C1 segment of cervical spinal cord (tissue), 14 donors: ENCODE measurements at places on chromosomes 2 and 18.
A peak's percentile ranks its signal among the peaks of the same experiment; 100 is the strongest.

DNA sequence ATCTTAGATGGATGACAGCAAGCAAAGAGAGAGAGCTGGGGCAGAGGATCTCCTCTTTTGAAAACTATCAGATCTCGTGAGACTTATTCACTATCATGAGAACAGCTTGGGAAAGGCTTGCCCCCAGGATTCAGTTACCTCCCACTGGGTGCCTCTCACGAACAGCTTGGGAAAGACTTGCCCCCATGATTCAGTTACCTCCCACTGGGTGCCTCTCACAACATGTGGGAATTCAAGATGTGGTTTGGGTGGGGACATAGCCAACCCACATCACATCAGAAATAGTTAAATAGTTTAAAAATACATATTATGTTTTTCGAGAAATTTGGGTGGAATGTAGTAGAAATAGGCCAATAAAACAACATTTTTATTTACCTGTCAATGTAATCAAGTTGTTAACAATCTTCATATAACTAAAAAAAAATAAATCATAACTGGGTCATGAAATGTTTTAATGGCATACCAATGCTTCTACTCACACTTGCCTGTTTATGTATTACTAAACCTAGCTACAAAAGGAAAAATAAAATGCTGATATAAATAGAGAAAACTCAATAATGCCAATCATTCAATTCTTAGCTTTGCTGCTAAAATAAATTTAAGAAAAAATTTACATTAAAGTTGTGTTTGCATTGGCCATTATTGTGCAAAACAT, 608.9 kb downstream of the SUCLG1 start:
- DNase-seq, result no peak

GRCh38 chr2:219309278-219309677, at the start of gene PTPRN:
Gene PTPRN (minus strand): TSS chr2:219309401. CDS start chr2:219309332, 69 bp downstream.
- no peak for DNase-seq

DNA sequence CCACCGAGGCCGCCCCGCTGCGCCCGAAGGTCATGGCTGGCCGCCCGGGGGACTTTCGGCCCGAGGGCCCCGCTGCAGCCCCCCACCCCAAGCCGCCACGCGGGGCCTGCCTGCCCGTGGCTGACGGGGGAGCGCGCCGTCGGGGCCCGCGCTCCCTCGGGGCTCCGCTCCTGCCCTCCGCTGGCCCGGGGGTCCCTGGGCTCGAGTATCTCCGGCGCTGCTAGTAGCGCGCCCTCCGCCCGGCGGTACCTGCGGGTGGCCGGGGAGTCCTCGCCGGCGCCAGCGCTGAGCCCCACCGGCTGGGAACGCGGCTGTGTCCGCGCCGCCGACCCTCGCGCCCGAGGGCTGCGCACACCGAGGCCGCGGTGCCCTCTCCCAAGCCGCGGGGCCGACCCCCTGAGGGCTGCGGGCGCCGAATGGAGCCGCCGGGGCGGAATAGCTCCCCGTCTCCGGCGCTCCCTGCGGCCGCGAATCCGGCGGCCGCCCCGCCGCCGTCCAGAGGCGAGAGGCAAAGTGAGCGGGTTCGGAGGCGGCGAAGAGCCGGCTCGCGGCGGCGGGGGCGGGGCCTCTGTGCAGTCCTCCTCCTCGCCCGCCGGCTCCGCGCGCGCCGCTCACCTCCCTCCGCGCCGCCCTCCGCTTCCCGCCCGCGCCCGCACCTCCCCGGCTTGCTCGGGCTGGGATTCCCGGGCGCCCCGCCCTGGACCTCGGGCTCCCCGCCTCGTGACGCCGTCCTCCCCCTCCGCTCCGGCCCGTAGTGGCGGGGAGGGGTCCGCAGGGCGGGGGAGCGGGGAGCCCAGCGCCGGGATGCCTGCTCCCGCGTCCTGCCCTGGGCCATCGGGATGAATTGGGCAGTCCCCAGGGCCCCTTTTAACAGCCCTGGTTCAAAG, at the start of gene KCNG3:
TSS of gene KCNG3 (minus strand) at position 515 of the 887 bp plus-strand sequence. CDS start at position 34, 481 bp downstream.
- no peak for DNase-seq

GRCh38 chr2:53768242-53768542, 588 bp downstream of the CHAC2 start:
- DNase-seq, result no peak

DNA sequence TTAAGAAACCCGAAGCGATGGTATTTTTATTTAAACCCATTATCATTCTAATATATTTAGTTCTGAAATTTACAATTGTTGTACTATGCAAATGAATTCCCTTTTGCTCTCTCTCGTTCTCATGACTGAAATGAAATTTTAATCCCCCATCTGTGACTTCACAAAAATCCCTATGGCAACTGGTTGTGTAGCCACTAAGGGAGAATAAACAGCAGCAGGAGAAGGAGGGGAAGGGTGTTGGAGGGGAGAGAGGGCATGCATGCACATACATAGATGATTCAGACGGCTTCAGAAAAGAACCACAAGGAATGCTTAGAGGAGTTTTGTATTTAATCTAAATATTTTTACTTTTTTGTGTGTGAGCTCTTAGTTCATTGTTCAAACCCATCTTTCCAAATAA, 36.8 kb downstream of the CPS1 start:
- DNase-seq, result no peak

DNA sequence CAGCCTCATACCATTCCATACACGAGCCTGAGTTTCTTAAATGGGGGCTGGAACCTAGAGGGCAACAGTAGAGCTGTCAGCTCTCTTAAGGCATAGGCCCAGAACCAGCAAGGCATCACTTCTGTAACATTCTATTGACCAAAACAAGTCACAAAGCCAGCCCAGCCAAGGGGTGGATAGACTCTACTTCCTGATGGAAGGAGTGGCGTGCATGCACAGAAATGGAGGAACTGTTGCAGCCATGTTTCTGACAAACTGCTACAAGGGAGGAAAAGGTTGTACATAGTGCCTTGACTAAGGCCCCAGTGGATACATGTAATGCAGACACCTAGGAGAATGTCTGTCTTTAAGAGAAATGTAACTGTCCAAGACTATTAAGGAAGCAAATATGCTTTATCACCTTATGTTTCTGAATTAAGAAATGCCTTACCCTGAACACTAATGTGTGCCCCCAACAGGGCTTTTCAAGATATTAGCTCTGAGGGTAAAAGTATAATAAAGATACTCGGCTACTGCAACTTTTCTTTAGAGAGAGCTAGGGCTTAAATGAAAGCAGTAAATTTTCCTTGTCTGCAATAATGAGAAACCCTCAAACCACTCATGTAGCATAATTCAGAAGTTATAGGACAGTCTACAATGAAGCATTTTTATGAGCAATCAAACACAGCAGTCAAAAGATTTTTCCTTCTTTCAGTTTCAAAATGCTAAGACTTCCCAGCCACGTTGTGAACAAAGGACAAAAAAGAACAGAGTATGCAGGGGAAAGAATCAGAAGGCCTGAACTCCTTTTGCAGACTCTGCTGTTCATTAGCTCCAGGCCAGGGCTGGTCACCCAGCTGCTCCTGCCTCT, 35.1 kb upstream of the CDC42EP3 start:
- DNase-seq, result no peak

GRCh38 chr2:239724194-239724849, 300.8 kb downstream of the NDUFA10 start:
- DNase-seq, result peak; percentile 20

- no peak for DNase-seq
Measured at GRCh38 chr2:229064749-229065148, 206.3 kb downstream of the PID1 start.

DNA sequence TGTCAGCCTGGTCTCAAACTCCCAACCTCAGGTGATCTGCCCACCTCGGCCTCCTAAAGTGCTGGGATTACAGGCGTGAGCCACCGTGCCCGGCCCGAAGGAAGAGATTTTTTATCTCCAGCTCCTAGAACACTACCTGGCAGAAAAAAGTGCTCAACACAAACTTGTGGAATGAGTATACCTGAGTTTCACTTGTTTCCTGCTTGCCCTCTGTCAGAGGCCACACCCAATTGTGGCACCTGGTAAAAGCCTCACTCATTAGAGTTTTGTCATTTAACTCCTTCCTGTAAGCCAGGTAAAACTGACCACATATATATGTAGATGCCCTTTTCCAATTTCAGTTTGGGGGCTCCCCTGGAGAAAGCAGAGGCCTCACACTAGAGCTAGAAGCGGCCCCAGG, 42.2 kb upstream of the RTN4 start:
- DNase-seq, result no peak
